ENCODE measurements at places on chromosomes 13 and 19.
A peak's percentile ranks its signal among the peaks of the same experiment; 100 is the strongest.

- peak; percentile 75 for DNase-seq
These were observed at the start of gene PEX11G for GRCh38 chr19:7488736-7489353. TSS of gene PEX11G (minus strand) at chr19:7489035. CDS start at chr19:7489010, 25 bp downstream.

- no peak for DNase-seq
These were observed 27.0 kb upstream of the ARGLU1 start for GRCh38 chr13:106594980-106595379.

- DNase-seq: no peak
These were observed 90.5 kb downstream of the STARD13 start for GRCh38 chr13:33194820-33195692.

DNA sequence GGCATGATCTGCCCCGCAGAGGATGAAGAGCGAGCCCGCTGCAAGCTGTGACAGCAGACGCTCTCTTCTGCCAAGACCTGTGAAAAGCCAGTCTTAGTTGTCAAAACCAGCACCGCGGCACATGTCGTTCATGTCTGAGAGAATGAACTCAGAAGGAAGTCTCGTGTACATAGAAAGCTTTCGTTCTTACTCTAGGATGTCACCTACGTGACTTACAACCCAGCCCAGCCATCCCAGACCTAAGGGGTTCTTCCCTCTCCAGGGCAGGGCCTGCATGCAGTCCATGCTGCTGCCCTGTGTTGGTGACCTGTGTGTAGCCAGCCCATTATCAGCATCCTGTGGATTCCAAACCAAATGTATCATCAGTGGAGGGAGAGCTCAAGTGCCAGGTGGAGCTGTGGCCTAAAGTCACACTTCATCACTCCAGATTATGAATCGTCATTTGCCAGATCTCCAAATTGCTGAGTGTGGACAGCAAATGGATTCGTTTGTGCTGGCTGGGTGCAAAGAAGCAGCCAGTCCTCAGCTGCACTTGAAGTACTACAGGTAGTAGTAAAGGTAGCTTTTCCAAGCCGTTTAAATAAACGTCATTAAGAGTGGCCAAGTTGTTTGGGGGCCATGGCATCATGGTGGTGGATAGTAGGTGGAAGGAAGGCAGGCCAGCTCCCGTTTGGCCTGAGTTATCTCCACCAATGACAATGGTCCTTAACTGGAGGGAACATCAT is 73.9 kb upstream of the GPR183 start:
- DNase-seq: no peak

DNA sequence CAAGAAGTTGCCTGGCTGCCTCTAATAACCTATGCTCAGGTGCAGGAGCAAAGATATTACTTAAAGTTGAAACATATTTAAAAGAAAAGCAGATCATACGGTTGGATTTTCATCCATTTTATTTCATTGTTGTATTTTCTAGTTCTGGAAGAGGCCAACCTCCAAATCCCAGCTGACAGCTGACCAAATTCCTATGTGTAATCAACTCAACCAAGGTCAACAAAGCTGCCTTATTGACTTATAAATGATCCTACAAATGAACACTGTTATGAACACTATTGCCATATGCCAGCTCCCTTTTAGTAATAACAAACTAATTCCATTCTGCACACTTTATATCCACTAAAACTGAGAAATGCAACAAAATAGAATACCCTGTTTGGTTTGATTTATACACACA is 1537.4 kb downstream of the SLITRK1 start:
- DNase-seq: no peak

- DNase-seq: no peak
These were observed at the start of gene WTIP for GRCh38 chr19:34480971-34481841. TSS of gene WTIP (plus strand) at chr19:34481758. CDS start at chr19:34481975, 217 bp downstream.

DNA sequence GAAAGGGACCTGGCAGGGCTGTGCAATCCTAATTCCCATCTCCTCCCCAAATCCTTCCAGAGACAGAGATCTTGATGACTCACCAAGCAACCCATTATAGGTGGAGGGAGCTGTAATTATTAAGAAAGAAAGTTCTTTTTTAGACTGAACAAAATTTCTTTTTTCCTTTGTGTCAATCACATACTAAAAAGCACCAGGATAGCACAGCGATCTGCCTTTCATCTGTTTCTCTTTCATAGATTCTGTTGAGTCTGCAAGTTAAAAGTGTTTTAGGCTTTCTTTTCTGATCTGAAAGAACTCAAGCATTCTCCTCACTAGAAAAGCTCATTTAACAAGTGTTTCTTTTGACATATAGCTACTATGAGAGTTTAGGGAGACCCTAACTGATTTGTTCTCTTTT is 222.8 kb downstream of the DCT start:
- no peak for DNase-seq

All from NCI-H2171 (cell line).